Hippocampal formation (tissue), 2 donors: ENCODE measurements at places on chromosomes 16 and 17.

- no peak for DNase-seq
Measured at GRCh38 chr16:68369697-68370580, 59.1 kb downstream of the PRMT7 start.

DNA sequence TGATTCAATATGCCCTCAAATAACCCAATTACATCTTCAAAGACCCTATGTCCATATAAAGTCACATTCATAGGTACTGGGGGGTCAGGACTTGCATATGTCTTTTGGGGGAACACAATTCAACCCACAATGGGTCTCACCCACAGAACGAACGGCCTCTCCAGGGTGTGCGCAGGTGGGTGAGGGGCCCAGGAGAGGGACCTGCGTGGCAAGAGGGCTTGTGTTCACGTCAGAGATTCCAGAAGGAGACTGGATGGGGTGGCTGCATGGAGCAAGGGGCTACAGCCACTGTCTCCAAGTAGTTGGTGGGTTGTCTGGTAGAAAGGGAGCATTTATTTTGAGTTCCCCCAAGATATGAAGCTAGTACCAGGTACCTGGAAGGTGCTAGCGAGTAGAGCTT is 212.2 kb downstream of the SEC14L1 start:
- DNase-seq = no peak

DNA sequence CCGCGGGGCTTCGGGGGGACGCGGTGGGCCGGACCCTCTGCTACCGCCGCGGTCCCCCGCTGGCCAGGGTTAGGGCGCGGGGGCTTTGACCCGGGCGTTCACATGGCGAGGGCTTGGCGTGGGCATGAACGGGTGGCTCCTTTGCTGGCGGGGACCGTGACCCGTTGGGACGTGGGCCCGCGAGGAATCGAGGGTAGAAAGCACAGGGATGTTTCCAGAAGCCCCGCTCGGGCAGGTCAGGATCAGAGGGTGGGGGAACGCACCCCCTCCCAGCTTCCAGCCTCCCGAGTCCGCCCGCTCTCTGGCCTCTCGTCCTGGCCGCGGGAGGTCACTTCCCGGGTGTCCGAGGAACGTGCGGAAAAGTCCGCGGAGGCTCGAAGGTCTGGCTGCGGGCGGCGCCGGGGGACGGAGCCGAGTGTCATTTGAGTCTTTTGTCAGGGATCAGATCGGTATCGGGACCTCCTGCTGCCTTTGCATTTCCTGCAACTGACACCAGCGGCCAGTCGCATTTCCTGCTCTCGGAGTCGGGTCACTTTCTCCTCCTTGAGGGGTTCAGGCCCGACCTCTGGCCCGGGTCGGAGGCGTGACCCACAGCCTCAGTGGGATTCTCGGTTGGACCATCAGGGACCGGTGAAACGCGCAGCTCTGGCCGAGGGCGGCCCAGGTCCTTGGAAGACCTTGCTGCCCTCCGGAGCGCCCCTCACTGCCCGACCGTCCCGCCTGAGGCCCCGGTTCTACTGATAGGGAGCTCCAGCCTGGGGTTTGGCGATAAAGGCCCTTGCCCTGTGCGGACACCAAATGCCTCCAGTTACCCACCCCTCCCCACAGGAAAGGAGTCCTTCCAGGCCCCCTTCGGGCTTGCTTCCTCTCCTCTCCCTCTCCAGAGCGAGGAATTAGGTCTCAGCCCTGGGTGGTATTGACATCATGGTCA is 702 bp upstream of the WNT3 start:
- DNase-seq = no peak

DNA sequence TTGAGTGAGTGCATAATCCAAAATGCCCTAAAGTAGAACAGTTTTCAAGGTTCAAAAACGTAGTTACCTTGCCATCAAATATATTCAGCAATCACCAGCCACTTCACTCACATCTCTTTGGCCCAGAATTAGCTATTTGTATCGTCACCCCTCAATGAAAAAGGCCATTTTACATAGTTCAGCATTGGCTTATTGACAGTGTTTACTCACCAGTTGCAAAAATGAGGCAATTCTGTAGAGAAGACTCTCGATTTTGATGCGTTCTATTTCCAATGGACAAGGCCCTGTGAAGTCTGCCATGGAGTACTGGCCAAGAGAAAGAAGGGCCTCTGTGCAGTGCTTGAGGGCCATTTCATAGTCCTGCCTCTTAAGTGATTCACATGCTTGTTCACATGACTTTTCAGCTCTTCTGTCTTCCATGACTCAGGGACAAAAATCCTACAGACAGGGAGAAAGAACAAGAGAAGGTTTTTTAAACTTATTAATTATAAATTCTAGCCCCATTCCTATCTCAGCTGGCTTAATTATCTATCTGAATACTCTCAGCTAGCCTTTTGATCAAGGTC is 26.5 kb downstream of the HELZ start:
- DNase-seq = no peak

GRCh38 chr17:51335883-51336822 is 75.8 kb downstream of the UTP18 start:
- DNase-seq = peak; percentile 19

DNA sequence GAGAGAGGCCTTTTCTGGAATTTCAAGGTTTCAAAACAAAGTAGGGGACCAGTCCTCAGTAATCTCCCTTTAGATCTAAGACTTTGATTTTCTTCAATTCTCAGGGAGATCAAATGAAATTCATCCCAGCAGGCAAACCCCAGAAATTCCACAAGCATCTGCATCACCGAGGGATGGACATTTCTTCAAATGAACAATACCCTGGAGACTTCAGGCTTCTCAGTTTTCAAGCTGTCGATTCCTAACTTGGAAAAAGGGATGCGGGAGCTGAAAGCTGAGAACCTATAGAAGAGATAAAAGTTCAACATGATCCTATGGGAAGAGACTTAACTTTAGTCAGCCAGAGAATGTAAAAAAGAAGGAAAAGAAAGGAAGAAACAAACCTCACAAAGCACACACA is 296.9 kb upstream of the CDH5 start:
- no peak for DNase-seq

GRCh38 chr16:1510941-1511351 is 17.8 kb downstream of the TELO2 start:
- no peak for DNase-seq

- no peak for DNase-seq
Measured at GRCh38 chr17:10172241-10172741, 26.1 kb downstream of the GAS7 start.

- DNase-seq = no peak
Measured at GRCh38 chr17:51703361-51704341, 443.3 kb downstream of the UTP18 start.

GRCh38 chr17:79273660-79274059 is 199.0 kb downstream of the ENGASE start:
- no peak for DNase-seq

DNA sequence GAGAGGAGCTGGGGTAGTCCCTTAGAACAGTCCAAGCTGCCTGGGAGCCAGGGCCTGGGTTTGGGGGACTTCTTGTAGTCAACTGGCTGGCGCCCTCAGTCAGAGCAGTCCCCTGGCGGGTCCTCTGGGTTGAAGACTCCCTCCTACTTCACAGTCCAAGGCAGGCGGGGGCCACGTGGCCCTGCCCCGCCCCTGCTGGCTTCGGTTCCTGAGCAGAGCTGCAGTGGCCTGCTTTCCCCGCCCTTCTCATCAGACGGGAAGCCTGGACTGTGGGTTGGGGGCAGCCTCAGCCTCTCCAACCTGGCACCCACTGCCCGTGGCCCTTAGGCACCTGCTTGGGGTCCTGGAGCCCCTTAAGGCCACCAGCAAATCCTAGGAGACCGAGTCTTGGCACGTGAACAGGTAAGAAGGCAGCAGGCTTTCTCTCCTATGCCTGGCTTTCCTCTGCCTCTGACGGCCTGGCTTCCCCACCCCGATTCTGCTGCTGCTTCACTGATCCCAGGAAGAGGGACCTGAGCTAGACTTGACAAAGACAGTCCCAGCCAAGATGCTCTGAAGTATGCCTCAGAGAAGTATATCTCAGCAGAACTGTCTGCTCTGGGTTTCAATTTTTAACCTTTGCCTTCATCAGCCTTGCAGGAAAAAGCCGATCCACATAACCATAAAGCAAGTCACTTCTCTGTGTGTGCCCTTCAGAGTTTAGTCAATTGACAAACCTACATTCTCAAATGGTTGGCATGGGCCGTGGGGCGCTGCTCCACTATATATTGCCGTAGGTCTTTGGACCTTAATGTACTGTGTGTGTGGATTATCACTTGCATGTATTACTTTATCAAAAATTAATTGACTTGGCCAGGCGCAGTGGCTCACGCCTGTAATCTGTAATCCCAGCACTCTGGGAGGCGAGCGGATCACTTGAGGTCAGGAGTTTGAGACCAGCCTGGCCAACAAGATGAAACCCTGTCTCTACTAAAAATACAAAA is 56.3 kb downstream of the SF3B3 start:
- no peak for DNase-seq

GRCh38 chr16:46927273-46927672 is 43.1 kb downstream of the GPT2 start:
- no peak for DNase-seq

GRCh38 chr17:9350080-9350479 is 225.5 kb downstream of the STX8 start:
- no peak for DNase-seq

DNA sequence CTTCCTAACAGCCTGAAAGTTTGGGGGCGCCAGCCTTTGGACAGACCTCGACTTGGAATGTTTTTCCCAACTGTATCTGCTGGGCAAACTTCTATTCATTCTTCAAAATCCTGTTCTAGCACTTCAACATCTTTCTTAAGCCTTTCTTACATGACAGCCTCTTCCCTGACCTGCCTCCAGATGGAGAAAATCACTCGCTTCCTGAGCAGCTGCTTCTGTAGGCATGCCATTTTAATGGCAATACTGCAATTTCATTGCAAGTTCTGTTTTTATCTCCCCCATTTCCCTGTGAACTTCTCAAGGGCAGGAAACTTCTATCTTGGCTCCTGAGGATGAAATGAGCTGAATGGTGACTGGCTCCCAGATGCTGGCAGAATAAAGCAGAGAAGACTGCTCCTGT is 128.8 kb upstream of the ASIC2 start:
- DNase-seq = no peak

DNA sequence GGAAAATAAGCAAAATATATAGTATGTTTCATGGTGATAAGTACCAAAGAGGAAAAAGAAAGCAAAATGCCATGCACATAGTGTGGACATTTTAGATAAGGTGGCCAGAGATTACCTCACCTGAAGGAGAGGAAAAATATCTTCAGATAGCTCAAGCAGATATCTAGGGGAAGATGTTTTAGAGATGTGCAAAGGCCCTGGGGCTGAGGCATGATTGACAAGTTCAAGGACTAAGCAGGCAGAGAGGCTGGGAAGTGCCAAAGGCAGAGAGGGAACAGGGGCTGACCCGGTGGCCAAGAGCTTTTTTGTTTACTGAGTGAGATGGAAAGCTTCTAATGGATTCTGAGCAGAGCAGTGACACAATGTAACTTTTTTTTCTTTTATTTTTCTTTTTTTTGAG is 4.4 kb upstream of the MT4 start:
- DNase-seq = no peak
